Hematopoietic multipotent progenitor cell treated with erythropoietin and hydrocortisone succinate and interleukin-3 and kit ligand, for 15 days (in vitro differentiated cells): ENCODE measurements at places on chromosomes 1 and 21.

- no peak for DNase-seq
These were observed 55.8 kb upstream of the GPR88 start for GRCh38 chr1:100482167-100482566.

DNA sequence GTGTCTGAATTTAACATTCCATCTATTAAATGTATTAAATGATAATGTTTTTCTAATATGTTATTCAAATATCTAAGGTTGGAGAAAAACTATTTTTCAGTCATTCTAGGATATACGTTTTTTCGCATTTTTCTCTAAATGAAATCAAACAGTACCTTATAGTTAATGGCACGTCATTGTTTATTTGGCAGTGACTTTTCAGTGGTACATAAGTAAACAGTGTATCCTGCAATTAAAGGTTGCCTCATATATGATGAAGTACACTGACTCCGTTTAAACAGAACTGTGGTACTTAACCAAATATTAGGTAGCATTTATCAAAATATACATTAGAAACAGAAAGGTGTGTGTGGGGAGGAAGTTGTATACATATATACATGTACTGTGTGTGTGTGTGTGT, 79.2 kb downstream of the EPS15 start:
- no peak for DNase-seq

DNA sequence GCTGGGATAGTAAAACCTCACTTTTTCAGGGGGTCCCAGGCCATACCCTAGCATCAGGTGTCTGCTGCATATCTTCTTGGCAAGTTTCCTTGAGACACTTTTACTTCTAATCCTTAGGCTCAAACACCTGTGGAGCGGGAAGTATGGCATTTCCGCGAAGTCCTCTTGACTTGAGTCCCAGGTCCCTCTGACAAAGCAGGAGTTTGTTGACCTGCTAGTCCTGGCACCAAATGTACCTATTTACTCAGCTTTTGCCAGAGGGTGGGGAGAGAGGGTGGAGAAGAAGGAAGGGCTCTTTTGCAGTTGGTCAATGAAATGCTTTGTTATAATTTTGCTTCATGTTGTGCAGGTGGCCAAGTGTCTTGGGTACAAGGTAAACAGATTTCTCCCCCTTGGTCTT, 59.7 kb downstream of the CLIC6 start:
- DNase-seq, result no peak

GRCh38 chr1:2060072-2060471, 9.9 kb downstream of the PRKCZ start:
- DNase-seq, result no peak

GRCh38 chr1:93758842-93759515, 77.3 kb upstream of the BCAR3 start:
- no peak for DNase-seq

- no peak for DNase-seq
These were observed 932 bp upstream of the FCRLA start for GRCh38 chr1:161706113-161706481.

DNA sequence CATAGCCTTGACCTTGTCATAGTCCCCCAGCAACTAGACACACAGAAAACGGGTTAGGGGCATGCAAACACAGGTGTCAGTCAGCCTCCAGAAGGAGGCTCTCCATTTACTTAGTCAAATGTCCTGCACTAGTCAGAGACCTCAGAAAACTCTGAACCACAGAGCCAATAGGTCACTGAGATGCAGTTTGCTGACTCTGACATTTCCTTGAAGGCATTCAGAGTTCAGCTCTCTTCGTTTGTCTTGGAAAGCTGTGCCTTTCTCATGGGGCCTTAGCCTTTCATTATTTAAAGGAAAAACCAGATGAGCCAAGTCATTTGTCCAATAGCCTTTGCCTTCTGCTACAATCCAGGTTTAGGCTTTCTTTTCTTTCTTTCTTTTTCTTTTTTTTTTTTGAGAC, 3.5 kb downstream of the OLFML2B start:
- no peak for DNase-seq

DNA sequence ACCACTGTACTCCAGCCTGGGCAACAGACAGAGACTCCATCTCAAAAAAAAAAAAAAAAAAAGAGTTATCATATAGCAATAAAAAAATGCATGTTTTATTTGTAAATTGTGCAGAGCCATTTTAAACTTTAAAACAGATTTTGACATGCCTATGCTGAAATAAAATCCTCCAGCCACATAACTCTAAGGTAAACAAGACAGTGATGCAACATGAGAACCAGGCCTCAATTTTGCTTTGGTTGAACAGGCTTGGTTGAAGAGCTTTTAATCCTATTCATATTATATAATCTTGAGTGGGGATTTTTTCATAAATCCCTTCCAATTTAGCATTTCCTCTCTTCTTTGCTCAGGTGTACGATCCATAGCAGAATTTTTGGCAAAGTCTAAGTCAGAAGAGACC, 26.1 kb downstream of the ARMH1 start:
- no peak for DNase-seq

DNA sequence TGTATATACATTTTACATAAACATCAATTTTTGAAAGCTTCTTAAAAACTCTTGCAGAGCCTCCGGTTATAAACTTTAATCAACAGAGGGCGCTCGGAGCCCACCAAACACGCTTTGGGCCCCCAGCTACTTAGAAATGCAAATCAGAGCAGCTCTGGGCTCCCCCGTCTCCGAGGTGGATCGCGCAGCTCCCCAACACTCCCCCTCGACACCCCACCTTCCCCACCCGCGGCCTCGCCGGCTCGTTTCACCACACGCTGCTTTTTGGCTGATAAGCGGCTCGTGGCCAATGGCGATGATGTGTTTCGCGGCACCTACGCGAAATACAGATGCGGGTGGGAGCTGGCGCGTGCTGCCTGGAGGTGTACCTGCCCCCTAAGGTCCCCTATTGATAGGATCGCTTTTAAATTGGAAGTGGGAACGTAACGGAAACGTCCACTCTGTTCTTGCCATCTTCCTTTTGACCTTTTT, 1.7 kb upstream of the KIF26B start:
- peak; percentile 22 for DNase-seq

DNA sequence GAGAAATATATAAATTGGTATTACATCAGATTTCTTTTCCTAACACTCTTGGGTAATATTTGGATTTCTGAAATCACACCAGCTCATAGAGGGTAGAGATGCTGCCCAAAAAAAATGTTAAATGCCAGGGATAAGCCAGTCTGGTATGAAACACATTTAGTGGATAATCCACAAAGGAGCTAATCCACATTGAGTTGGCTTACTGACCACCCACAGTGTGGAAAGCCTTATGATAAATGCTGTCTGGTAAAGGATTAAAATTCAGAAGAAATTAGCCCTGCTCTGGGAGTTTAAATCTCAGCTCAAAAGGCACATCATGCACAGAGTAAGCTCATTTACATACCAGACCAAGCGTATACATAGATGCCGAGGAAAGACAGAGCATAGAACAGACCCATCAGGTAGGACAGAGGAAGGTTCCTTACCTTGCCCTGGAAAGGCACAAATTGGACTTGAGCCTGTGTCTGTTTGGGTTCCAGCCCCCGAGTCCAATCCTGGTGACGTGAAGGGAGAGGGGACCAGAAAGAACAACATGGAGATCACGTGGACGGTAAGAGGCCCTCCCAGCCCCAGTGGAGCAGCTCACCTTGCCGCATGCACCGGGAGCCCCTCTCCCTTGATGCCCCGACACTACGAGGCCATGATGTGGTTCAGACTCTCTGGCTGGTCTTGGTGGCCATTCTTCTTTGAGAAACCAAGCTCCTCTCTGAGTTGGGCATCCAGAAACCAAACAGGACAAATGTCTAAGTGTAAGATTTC, 62.9 kb upstream of the CNTN2 start:
- no peak for DNase-seq

GRCh38 chr1:84303314-84303830, 1.9 kb downstream of the SAMD13 start:
- no peak for DNase-seq

- peak; percentile 3 for DNase-seq
These were observed 112.0 kb downstream of the PDE4B start for GRCh38 chr1:65904681-65905083.

DNA sequence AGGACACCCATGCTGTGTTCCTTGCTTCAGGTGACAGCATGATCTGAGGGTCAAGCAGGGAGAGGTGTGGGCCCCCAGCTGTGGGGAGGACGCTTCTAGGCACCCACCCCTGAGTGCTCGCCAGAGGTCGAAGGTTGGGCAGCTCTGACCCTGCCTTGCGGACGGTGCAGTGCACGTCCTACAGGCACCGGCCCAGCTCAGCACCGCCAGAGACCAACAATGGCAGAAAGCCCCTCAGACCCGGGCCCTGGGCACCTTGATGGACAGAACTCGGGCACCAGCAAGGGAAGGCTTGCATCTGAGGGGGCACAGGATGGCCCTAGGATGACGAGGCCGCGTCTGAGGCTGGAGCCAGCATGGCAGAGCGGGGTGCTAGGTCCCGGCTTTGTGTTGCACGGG, 24.7 kb downstream of the NADK start:
- DNase-seq, result no peak

- no peak for DNase-seq
These were observed 5.1 kb upstream of the CTSK start for GRCh38 chr1:150813028-150813707.

GRCh38 chr1:164524810-164525209, 34.2 kb upstream of the PBX1 start:
- no peak for DNase-seq

DNA sequence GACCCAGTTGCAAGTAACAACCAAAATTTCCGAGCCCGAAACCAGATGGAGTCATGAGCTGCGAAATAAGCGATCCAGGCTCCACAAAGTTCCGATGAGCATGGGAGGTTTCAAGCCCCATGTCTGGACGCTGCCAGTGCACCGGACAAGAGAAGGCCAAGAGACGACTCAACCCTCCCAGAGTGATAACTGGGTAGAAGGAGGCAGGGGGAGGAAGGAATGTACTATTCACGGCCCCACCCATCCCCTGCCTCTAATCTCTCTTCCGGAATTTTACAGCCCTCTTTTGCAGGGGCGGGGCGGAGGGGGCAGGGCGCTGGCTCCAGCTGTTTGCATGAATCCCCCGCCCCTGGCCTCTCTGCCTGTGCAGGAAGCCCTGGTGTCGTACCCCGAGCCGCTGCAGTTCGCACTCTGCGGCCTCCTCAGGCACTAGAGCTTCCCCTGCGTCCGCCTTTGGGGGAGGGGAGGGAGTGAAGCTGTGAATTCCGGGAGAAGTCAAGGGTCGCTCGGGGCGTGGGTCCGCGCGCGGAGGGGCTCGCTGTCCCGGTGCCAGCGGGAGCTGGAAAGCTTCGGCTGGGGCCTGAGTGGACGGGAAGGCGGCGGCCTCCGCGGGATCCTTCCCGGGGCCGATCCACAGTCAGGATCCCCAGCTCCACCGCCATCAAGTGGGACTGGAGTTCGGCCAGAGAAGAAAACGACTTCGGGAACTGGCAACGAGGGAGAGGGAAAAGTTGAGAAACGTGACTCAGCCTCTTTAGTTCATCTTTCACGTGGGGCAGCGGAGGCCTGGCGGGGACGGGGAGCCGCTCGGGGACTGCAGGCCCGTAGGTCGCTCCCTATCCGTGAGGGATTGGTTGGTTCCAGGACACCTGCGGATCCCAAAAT, 6.3 kb upstream of the PTP4A2 start:
- DNase-seq, result peak; percentile 85

- DNase-seq, result no peak
These were observed 104.8 kb upstream of the COG2 start for GRCh38 chr1:230537456-230537855.

GRCh38 chr1:24648919-24649318, 5.8 kb downstream of the SRRM1 start:
- no peak for DNase-seq

DNA sequence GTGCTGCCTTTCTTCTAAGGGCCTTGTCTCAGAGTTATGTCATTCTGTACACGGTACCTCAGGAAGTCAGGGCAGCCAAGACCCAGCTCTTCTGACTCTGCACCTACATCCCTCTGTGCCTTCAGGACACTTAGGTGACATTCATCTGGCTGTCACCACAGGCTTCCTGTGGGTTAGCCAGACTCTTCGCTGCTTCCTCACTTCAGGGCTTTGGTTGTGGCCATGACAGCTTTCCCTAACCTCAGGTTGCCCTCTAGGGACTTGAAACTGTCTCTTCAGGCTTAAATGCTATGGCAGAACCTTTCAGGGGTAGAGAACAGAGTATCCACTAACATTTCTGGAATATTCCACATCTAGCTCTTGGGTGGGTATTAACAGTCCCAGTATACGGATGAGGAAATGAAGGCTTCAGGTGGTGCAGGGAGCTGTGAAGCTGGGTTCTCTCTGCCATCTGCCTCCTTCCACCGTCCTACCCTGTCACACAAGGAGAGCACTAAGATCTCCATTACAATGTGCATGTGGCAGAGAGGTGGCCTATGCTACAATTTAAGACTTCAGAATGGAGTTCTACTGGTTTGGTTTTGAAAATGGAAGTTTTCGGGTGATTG, 9.9 kb downstream of the TSSK3 start:
- no peak for DNase-seq

- no peak for DNase-seq
These were observed 29.0 kb upstream of the KDM4A start for GRCh38 chr1:43620956-43621355.

DNA sequence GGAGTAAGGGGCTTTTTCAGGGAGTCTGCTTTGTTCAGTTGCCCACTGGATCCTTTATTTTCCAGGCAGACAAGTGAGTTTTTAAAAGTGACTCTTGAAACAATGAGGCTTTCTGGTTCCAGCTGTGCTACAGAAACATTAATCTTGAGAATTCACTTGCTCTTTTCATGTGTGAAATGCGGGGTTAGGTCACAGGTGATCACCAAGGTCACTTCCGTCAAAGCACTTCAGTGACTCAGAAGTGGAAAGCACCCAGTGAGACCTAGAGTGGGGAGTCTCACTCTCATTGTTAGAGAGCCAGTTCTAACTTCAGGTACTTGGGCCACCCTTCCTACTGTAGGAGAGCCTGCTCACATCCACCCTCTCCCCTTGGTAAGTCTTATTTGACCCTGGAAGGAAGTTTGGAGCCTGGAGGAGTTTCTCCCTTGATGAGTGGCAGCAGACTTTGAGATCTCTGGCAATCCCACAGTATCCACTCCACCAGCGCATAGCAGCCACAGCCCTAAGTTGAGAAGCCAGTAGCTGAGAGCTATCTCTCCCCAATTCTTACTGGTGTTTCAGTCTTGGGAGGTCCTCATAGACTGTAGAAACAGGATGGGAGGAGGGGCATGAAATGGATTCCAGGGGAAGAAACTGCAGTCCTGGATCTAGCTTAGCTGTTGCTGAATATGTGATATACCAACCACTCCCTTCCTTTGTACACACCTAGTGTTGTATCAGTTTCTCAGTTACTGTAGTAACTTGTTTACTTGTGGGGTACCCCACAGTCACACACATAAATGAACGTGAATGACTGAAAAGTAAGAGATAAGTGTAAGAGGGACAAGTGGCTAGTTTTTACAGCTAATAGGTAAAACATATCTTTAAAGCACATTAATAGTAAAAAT, 3.1 kb downstream of the TACSTD2 start:
- no peak for DNase-seq
